Aorta (tissue), 5 donors: ENCODE measurements at places on chromosomes 7 and 10. TPM values are rescaled to one million over a fixed set of nuclear protein-coding genes. Genes with fewer than 3 reads are reported as not detected.

Gene SP4
- 7.6 TPM for total RNA-seq

DNA sequence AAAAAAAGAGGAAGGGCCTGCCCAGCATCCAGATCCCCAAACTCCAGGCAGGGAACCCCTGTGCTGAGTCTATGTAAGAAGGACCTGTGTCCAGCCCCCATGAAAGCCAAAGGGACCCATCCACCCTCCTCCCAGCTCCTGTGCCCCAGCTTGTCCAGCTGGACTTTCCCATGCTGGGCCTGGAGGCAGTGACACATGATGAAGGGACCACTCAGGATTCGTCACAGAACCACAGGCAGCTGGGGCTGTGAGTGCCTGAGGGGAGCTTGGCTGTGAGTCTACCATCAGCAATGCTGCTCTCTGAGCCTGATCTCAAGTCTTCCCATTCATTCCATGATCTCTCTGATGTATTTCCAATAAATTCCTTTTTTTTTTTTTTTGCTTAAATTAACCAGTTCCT is 36.2 kb upstream of the MNX1 start:
- no peak for DNase-seq

- no peak for DNase-seq
These were observed 76.2 kb upstream of the NMT2 start for GRCh38 chr10:15244635-15245197.

- no peak for DNase-seq
These were observed 605.6 kb upstream of the CNTNAP2 start for GRCh38 chr7:145511004-145511403.

- DNase-seq: no peak
These were observed 114.6 kb downstream of the CYTH3 start for GRCh38 chr7:6157685-6158423.

DNA sequence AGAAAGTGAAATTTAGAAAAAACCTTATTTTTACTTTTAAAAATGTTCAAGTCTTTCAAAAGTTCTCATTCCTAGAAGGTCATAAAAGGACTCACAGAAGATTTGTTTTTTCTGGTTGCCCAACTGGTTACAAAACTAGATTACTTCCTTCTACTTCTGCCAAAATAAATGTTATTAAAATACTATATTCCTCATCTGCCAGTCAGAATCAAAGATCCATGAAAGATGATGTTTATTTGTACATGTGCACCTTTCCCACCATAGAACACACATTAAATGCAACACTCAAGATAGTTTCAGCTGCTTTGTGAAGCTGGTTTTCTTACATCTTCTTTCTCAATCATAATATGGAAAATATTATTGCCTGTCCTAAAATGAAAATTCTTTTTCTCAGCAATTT is 465.4 kb downstream of the ETV1 start:
- no peak for DNase-seq

- no peak for DNase-seq
These were observed 351.0 kb downstream of the ANKRD7 start for GRCh38 chr7:118575393-118575948.

- no peak for DNase-seq
These were observed 21.7 kb downstream of the ADD3 start for GRCh38 chr10:110029450-110029849.

GRCh38 chr10:67520924-67521520 is 175.0 kb downstream of the CTNNA3 start:
- no peak for DNase-seq
